Right ventricle myocardium superior (tissue), 1 donor: ENCODE measurements at places on chromosomes 12 and 14. TPM values are rescaled to one million over a fixed set of nuclear protein-coding genes. Genes with fewer than 3 reads are reported as not detected.

Gene ENDOU
- 0.11 TPM for total RNA-seq

Gene CIT
- 2.6 TPM for total RNA-seq

Gene BDKRB1
- total RNA-seq: not detected

Gene AQP5
- total RNA-seq: 0.38 TPM

Gene AMHR2
- total RNA-seq: not detected

Gene WNT5B
- 3.2 TPM for total RNA-seq
